ENCODE measurements at places on chromosomes 1 and 21.

DNA sequence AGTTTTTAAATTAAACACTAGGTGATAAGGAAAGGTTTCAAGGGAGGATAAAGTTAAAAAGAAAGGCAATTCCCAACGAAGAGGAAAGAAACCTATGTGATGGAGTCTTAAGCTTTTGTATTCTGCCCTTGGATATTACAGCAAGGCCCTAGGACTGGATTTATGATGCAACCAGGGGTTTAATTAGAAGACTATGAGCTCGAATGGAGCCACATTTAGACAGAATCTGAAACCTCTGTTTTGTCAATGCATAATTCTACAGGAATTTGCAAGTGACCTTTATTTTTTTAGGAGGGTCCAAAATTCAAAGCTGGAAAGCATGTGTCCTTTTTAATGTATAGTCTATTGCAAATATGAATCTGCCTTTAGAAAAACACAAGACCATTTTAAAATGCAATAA lies 37.9 kb downstream of the TGFB2 start:
- peak; percentile 53 for DNase-seq

- no peak for DNase-seq
These were observed 22.4 kb downstream of the LPAR3 start for GRCh38 chr1:84870591-84870990.

DNA sequence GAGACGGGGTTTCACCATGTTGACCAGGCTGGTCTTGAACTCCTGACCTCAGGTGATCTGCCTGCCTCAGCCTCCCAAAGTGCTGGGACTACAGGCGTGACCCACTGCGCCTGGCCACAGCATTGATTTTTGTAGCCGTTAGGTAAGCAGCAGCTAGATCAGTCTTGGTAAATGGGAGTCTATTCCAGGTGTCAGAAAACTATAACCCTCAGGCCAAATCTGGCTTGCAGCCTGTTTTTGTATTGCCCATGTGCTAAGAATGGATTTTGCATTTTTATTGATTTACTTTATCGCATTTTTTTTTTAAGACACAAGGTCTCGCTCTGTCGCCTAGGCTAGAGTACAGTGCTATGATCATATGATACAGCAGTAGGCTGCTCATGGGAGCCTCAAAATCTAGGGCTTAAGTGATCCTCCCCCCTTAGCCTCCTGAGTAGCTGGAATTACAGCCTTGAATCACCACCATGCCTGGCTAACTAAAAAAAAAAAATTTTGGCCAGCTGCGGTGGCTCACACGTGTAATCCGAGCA lies 16.6 kb upstream of the SRSF10 start:
- DNase-seq = no peak

DNA sequence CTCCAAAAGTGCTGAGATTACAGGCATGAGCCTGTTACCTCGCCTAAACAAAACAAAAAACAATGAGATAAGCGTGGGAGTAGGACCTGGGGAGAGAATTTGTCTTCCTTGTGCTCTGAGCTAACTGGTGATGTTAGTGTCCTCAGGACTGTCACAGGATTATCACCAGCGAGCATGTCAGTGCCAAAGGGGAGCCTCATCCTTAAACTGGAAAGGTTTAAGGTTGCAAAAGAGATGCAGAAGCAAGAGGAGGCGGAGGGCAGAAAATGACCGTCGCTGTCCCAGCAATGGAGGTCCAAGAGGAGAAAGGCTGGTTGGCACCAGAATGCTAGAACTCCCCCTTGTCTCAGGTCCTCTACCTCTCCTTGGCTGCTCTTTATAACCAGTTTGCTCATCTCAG lies 3.9 kb downstream of the SYPL2 start:
- no peak for DNase-seq

GRCh38 chr1:101308935-101309333 lies 72.1 kb downstream of the S1PR1 start:
- peak; percentile 74 for DNase-seq

DNA sequence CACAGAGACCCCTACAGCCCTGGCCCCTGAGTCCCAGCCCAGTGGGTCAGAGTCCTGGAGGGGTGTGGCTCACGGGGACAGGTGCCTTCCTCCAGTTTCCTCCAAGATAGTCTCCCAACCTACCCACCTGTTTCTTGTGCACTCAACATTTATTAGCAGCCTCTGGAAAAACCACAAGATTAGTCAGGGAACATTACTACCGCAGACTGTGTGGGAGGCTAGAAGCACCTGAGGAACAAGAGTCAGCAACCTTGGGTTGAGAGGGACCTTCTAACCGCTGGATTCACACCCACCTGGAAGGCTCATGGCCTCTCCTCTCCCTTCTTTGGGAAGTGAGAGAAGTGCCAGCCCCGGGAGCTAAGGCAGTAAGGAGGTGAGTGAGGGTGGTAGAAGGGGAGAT lies 22.5 kb upstream of the IKBKE start:
- DNase-seq = no peak

DNA sequence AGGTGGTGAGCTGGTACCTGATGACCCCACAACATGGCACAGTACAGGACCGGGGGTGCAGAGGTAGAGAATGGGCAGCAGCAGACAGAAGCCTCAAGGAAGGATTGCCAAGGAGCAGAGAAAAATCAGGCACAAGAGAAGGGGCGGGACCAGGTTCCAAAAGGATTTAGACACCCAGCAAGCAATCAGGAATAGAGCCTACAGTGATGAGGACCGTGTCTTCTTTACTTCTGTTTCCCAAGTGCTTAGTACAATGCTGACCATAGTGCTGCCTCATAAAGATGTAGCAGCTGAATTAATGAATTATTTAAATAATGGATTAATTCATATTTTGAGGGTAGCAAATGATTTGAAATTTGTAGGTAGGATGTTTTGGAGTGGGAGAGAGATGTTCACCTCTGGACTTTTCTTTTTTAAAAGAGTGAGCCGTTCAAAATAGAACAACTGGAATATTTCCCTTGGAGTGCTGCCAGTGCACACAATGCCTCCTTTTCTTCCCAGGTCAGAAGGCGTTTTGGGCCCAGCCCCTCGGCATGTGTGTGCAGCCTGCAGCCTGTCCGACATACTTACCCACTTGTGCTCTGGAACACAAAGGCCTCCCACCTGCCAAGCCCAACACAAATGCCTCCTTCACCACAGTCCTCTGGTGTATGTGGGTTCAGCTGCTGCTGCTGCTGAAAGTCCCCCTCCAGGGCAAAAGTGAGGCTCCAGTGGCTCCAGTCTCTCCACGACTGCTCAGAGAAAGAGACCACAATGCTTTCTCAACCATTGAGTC lies 19.6 kb downstream of the KANK4 start:
- DNase-seq = peak; percentile 56

- no peak for DNase-seq
These were observed 72.8 kb downstream of the PSMG1 start for GRCh38 chr21:39110431-39110830.

GRCh38 chr1:95380909-95381308 lies 146.9 kb downstream of the RWDD3 start:
- DNase-seq = no peak

DNA sequence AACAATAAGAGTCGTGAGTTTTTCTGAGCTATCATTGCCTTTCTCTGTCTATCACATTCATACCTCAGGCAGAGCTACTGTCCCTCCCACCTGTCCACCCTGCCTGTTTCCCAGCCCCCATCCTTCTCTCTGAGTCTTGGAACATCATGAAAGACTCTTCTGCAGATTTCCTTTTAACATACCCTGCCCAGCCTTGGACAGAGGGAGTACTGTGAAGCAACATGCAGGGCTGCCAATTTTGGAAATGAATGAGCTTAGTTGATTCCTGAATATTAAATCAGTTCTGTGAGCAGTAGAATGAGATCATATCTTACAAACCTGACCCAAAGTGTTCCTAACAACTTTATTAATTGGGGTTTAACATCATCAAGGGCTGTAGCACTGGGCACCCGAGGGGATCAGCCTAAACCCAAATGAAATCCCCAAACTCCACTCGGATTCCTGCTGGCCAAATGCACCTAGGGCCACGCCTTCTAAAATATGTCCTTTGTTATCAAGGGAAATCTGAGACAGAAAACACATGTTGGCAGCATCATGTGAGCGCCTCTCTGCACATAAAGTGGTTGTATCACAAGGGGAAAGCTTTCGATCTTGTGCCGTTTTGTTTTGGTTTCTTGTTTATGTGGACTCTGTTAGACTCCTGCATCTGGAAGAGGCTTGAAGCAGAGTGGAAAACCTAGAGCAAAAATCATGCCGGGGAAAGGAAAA lies 357.6 kb downstream of the KIF26B start:
- DNase-seq = no peak

DNA sequence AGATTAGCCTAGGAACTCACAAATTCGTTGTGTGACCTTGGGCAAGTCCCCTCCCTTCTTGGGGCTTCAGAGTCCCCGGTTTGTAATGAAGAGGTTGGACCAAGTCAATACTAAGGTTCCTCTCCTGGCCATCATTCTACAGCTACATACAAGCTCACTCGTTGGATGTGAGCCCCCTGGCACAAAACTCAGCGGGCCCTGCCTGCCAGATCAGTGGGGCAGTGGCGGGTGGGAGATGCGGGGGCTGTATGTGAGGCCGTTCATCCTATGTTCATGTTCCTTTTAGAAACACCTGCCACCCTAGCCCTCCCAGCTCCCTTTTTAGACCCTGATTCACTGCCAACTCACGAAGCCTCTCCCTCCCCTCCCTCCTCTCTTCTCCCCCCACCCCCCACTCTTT lies 2.1 kb downstream of the DLGAP3 start:
- DNase-seq = no peak

GRCh38 chr1:52182874-52183400 lies 41.0 kb downstream of the ZFYVE9 start:
- no peak for DNase-seq
